ENCODE measurements at places on chromosomes 7 and 10.
A peak's percentile ranks its signal among the peaks of the same experiment; 100 is the strongest.

- peak; percentile 40 for DNase-seq
These were observed 373 bp downstream of the PAXIP1 start for GRCh38 chr7:155002411-155003091.

GRCh38 chr7:32048970-32049491 lies 21.2 kb downstream of the PDE1C start:
- no peak for DNase-seq

- DNase-seq, result no peak
These were observed 36.6 kb downstream of the ATRNL1 start for GRCh38 chr10:115129752-115130151.

DNA sequence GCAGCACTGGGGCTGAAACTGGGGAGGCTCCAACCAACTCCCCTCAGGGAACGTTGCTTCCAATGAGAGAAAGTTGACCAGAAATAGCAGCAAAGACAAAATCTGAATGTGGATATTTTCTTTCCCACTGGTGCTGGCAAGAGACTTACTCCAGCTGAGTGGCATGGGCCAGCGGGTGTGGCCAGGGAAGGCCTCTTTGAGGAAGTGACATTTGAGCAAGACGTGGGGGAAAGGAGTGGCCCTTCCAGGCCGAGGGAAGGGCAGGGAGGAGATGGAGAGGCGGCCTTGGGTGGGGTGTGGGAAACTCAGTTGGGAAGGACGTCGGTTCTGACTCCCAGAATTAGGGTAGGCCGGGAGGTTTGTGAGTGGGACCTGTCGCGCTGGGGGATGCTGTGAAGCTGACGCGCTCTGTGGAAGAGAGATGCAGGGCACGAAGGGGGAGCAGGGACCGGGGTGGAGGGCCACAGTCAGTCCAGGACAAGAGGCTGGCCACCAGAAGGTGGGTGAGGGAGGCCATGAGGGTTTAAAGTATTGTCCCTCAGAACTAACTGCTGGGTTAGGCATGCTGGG lies 96.7 kb upstream of the IKZF1 start:
- no peak for DNase-seq

DNA sequence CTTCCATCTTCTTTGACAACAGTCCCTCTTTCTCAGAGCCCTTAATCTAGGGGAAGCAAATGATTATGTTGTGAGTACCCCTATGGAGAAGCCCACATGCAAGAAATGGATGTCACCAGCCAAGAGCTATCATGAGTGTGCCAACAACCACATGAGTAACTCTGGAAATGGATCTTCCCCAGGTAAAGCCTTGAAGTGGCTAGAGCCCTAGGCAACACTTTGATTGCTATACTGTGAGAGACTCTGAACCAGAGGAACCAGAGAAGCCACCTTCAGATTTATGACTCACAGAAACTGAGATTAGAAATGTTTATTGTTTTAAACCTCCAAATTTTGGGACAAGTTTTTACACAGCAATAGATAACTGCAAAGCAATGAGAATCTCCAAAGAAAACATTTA lies 60.9 kb upstream of the COL1A2 start:
- no peak for DNase-seq

- DNase-seq, result no peak
These were observed 223.7 kb upstream of the PCDH15 start for GRCh38 chr10:55024713-55025112.

GRCh38 chr7:146276888-146277287 lies 160.3 kb downstream of the CNTNAP2 start:
- no peak for DNase-seq

DNA sequence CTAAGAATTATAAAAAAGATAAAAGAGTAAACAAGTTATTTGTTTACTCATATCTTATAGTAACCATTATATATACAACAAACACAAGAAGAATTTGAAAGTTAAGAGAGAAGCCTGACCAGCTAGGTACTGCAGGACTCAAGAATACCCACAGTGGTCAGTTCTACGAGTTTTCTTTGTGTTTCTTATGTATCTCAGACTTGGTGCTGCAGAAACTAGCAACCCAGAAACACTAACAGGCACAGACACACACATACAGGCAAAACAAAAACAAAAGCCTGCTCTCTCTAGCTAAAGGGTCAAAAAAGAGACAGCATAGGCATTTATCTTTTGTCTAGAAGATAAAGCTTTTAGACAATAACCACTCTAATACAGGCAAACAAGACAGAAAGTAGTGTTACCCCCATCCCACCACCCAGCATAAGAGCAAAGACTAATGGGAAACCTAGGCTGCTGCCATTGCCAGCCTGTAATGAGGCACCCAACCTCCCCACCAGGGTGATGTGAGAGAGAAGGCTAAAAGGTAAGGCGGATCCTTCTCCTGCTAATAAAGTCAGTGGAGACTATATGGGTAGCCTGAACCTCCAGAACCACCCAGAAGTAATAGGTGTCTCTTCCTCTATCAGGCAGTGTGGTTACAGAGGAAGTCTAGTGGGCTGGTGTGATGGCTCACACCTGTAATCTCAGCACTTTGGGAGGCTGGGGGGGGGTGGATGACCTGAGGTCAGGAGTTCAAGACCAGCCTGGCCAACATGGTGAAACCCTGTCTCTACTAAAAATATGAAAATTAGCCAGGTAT lies 113.9 kb downstream of the DNAJC1 start:
- DNase-seq, result no peak

GRCh38 chr10:2839081-2839725 lies 228.1 kb upstream of the PFKP start:
- DNase-seq, result peak; percentile 41

- DNase-seq, result no peak
These were observed 40.1 kb downstream of the AKR1E2 start for GRCh38 chr10:4865945-4866661.

DNA sequence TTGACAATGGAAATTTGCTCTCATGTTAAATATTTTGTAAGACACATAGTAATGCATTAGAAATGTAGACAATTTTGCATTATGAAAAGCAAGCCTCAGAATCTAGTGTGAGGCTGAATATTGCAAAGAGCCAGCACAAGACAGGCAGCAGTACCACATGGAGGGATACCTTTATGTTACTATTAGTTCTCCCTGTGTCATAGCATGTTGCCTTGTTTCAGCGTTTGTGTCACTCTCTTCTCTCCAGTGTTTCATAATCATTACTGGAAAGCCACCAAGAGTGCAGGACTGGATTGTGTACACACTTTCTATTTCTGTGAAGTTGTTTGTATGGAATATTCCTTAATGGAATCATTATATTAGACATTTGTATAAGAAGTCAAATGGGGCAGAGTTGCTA lies 8.5 kb downstream of the AHR start:
- no peak for DNase-seq

DNA sequence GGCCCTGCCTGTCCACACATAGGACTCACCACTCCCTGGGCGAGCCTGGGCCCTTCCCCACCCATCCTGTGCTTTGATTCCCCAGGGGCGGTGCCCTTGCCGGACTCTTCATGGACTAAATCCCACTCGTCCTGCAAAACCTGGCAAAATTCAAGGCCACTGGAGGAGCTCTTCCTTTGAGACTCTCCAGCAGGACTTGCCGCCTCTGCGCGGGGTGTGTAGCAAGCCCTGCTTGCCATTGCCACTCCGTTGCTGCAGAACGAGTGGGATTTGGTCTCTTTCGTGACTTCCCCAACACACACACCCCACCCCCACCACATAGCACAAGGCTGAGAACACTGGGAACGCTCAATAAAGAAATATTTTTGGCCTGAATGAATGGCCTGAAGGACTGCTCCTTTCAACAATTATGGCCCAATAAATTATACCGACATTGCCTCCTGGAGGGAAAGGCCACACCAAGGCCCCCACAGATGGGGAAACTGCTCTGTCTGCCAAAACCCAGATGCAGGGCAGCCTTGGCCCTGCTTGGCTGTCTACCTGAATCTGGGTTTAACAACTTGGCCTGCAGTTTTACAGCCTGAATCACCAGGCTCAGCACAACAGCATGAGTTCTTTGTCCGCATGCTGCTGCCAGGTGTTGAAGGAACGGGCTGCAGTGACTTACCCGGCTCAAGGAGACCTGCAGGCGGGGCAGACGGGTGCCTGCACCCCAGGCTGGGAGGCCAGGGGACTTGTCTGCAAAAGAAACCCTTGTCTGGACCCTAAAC lies 72.8 kb upstream of the KAT6B start:
- no peak for DNase-seq

DNA sequence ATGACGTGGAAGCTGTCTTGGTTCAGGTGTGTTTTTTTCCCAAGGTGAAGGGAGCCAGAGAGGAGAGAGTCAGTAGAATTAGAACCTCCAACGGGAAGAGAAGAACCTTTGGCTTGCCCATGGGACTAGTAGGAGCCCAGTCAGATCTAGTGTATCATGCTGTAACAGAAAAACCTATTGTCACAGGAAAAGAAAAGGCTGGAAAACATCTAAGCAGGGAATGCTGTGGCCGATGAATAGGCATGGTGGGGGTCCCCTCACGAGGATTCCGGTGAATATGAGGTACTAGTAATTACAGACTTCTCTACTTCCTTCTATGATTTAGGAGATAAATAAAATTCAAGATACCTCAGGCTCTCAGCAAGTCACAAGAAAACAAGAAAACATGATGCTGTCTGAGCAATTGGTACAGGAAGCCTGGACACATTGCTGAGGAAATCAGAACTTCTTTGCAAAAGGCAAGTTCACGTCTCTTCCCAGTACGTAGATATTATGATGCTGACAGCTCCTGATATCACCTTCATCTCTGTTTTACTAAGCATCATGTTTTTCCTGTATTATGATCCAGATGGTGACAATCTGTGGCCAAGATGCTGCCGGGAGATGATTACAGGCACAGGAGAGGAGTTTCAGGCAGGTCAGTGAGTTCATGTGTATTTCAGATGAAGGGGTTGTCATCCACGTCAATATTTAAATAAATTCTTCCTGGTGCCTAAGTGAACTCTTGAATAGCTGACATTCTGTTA lies 54.3 kb upstream of the NPY start:
- no peak for DNase-seq

DNA sequence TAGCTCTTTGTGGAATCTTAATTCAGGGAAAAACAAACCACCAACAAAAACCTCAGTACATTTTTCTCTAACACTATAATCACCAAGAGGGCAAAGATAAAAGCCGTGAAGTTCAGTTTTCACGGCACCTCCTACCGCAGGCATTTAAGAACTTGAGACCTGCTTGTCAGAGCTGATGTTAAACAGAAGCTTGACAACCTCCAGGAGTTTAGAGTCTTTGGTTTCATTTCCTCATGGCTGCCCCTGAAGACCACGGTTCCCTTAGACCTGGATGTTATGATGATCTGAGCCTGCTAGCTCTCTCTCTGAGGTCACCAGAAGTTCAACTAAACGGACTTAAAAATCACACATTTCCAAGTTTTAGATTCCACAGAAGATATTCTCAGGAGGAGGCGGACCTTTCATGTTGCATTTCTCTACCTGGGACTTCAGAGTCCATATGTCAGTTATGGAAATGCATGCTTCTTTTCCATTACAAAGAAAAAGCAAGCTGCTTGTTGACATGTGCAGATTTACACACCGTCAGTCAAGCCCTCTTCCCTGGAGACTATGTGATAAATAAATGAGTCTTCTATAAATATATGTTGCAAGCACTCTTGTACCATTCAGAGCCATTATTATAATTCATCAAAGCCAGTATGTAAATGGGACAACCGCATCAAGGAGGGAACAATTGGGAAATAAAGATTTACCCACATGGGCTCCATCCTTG lies 258.0 kb downstream of the GFRA1 start:
- DNase-seq, result no peak

DNA sequence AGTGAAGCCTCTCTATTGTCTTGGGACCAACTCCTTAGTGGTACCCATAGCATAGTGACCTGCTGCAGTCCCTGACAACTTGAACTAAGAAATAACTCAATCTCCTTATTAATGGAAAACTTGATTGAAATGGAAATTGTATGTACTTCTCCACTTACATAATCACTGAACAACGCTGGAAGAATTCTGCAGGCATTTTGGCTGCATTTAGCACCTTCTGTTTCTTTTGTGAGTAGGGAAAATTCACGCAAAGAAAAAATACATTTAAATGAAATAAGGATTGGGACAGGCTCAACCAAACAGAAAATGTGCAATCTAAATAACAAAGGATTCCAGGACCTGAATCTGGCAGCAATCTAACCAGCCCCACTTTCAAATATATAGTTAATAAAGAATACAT lies 126.9 kb upstream of the GHITM start:
- no peak for DNase-seq

DNA sequence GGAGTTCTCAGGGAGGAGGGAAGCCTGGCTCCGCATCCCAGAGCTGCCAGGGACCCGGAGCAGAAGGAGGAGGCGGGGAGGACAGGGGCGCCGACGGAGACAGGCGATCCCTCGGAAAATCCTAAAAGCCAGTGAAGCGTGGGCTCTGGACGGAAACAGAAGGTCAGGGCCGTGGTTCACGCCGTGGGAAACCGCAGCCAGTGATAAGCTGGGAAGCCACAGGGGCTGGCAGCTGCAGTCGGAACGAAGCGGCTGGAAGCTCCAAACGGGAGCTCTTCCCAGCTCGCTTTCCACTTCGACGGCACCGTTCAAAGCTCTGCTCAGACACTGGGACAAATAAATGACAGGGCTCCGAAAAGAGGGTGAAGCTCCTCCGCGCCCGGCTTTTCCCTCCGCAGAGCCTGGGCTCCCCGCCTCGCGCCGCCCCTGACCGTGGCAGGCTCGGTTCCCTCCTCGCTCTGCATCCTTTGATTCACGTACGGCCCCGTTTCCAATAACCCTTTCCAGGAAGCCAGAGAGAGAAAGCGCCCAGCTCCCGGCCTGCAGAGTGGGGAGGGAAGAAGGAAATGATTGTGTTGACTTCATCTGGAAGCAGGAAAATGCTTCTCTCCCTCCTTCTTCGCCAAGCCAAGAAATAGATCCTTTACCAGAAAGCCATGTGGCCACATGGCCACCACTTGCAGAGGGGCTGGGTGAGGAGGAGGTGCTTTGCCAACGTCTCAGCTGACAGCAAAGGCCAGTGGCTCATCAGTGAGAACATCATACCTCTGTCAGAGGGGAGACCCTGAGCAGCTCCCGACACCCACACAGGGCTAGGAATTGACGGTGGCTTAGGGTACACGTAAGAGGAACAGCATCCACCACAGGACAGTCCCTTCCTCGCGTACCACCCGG lies 57.4 kb downstream of the ADRB1 start:
- DNase-seq, result no peak

GRCh38 chr7:28999427-28999826 lies 41.3 kb upstream of the TRIL start:
- DNase-seq, result no peak
